ENCODE measurements at places on chromosomes 1 and 21.

GRCh38 chr1:205054013-205054412 lies 11.0 kb downstream of the CNTN2 start:
- DNase-seq, result no peak

DNA sequence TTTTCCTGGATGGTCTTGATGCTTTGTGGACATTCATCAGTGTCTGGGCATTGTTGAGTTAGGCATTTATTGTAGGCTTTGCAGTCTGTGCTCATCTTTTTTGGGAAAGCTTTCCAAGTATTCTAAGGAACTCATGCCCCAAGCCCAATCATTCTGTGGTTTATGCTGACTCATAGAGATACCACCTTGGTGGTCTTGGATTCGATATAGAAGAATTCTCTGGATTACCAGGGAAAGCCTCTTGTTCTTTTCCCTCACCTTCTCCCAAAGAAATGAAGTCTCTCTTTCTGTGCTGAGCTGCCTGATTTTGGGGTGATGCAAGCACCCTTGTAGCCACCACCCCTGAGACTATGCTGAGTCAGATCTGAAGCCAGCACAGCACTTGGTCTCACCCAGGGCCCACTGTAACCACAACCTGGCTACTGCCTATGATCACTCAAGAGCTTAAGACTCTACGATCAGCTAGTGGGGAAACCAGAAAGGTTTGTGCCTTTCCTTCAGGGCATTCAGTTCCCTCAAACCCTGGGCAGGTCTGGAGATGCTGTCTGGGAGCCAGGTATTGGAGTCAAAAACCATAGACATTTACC lies 422.6 kb downstream of the NUF2 start:
- DNase-seq, result no peak

DNA sequence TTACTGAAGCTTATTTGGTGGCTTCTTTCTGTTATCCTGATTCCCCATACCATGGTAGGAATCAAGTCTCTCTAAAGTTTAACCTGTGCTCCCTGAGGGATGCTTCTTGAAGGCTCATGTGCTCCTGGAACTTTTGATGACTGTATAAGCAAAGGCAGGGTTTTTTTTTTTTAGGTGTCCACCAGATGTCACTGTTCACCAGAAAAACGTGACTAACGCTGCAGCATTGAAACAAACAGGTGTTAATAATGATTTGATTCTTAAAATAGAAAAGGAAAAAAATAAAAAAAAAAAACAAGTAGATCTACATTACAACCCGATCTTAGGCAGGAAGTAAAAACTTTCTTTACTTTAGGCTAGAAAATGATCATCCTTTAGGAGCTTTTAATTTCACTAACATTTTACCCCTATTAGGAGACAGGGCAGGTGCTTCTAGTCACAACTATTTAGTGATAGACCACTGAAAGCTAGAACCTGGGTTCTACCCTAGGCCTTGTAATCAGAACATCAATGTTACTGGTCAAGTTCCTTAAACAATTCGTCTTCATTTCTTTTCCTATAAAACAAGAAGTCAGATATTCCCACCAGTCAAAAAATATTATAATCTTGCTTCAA lies 223.0 kb downstream of the PLA2G4A start:
- peak; percentile 42 for DNase-seq

- DNase-seq, result no peak
Observed at GRCh38 chr1:10736634-10737586, 59.5 kb downstream of the CASZ1 start.
